ENCODE measurements at places on chromosomes 12 and 14. TPM values are rescaled to one million over a fixed set of nuclear protein-coding genes. Genes with fewer than 3 reads are reported as not detected.

Gene FSCB
- not detected for total RNA-seq

GRCh38 chr12:131832321-131833231, 4.4 kb downstream of the MMP17 start:
- DNase-seq: peak; percentile 74

DNA sequence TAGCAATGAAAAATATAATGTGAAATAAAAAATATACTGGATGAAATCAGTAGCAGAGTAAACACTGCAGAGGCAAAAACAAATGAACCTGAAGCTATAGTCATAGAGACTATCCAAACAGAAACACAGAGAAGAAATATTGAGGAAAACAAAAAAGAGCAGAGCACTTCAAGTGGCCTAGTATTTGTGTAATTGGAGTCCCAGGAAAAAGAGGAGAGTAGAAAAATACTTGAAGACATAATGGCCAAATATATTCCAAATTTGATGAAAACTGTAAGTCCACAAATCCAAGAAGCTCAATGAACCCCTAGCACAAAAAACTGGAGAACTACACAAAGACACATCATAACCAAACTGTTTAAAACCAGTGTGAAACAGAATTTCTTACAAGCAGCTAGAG, 37.2 kb upstream of the CTDSP2 start:
- DNase-seq: no peak

DNA sequence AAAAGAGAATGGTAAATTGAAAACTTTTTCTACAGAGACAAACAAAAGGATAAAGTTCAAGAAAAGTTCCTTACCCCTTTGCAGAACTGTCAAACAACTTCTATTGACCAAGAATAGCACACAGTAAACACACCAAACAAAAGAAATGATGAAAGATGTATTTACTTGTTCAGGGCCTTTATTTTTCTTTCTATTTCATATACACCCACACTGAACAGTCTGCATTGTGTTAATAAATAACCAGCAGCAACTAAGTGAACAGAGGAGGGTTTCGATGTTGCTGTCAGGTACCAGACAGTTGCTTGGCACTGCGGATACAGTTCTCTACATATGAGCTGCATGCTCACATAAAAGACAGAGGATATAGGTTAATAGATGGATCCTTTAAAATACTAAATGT, 122.1 kb downstream of the SOX5 start:
- DNase-seq: no peak

- DNase-seq: no peak
These were observed 70.0 kb downstream of the KIF21A start for GRCh38 chr12:39372929-39373328.

DNA sequence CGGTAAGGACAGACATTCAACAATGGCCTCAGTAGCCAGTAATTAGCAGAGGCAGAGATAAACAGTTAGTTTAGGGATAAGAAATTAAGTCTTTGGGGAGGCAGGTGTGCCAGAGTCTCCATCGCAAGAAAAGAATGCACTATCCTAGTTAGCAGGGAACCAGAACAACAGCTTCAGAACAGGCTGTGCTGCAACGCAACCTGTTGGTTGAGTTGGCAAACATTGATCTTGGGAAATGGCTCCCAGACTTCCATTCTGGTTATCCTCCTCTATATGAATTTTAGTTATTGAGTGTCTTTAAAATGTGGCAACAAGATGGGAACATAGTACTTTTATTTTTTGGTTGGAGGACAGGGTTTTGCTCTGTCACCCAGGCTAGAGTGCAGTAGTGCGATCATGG, 12.3 kb upstream of the LEMD3 start:
- DNase-seq: no peak

DNA sequence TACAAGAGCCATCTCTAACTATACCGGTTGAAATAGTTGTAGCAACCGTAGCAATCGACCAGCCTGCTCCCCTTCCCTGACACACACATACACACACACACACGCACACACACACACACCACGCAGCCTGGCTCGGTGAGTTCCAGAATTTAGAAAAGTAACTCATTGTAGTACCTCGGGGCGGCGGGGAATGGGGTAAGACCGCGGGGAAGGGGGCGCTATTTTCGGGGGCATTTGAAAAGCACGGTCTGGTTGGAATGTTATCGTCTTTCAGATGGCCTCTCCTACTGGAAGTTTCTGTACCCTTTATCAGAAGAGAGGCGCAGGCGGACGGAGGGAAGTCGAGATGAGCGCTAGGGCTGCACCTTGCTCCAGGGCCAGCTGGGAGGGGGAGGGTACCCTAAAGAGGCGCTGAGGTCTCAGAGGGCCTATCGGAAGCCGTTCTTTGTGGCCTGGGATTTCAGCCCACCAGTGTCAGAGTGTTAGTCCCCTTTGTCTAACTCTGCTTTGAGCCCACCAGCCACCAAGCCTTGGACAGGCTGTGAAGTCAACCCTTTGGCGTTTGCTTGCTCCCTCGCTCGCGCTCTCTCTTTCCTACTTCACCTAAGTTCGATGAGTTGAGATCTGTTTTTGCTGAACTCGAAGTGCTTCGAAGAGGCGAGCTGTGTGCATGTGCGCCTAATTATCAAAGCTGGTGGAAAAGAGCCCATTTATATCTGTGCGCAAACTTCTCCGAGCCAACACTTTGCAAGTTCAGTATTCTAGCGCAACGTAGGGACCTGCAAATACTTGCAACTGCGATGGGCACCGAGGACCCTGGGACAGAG, 837 bp downstream of the COL2A1 start:
- DNase-seq: no peak

DNA sequence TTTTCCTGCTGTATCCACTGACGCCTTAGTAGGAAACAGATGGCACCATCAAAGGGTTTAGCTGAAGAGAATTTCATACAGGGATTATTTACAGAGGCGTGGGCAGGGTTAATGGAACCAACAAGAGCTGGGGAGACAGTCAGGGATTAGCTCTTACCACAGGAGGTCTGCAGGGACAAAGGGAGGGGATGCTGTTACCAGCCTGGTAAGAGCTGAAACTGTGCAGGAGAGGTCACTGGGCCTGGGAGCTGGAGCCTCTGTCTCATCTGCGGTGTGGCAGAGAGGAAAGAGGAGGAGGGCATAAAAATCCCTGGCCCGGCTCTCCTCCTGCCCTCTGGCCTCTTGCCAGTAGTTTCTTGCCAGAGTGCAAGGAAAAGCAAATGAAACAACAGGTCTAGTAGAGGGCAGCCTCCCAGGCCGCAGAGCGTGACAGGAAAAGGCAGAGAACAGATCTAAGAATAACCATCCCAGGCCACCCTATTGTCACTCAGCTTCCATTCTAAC, 18.9 kb upstream of the POC1B start:
- DNase-seq: peak; percentile 81

DNA sequence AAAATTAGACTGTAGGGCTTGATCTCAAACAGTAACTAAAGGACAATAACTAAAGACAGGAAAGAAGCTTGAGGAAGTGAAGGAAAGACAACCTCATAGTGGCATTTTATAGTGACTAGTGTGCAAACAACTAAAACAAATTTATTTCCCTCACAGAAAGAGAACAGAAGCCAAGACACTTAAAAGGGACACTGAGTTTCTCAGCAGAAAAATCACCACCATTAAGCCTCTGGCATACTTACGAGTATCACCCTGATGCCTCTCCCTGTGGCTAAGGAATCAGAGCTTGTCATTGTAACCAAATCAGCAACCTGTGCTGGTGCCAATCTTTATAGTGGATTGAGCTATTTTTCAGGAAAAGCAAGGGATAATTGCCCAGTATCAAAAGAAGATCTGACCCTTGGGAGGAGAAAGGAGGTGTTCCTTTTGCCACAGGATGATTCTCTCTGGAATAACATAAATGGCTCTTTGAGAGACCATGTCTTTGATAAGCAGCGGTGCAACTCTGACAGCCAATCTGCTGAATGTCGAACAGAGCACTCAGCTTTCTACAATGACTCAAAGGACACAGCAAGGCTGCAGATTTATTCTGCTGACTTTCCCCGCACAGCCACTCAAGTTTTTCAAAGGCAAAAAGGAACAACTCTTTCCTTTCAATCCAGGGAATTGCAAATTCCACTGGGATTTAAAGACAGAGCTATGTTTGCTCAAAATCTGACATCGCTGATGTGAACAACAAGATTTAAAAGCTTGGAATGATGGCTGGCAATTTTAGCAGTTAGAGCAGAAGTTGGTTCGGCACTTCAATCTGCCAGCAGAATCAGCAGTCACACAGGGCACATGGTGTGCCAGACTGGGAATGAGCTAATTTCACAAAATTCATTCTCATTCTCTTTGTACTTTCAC, 34.6 kb downstream of the ATF7 start:
- no peak for DNase-seq

- DNase-seq: no peak
These were observed 108.6 kb downstream of the FOXN3 start for GRCh38 chr14:89308232-89308959.

DNA sequence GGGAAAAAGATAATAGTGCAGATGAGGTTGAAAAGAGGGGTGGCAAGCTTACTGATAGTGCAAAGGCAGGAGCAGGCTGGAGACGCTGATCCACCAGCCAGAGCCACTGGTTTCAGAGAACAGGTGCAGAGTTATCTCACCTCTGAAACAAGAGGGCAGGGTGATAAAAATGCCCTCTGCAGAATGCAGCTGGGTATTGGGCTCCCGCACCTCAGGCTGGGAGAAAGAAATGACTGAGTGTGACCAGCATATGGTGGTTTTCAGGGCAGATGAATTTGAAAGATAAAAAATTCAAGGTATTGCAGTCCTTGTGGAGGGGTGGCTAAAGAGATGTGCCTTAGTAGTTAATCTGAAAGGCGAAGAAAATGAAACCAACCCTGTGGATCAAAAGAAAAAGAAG, 2.9 kb upstream of the TMEM30B start:
- DNase-seq: no peak

DNA sequence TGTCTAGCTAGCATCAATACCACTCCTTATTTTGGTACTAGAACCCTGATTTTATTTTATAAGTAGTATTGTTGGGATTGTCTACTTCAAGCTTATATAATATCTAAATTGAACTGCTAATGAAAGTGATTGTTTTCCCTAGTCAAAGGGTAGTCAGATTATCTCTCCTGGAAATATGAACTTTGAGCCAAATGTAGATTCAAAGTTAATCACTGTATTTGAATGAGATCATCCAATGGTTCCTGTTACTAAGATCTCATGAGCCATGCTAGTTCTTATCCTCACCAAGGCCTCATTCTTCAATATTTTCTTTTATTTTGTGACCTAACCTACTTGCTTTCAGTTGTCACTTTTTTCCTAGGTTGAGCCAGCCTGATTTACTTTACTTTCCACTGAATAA, 276.7 kb downstream of the RASSF9 start:
- no peak for DNase-seq

DNA sequence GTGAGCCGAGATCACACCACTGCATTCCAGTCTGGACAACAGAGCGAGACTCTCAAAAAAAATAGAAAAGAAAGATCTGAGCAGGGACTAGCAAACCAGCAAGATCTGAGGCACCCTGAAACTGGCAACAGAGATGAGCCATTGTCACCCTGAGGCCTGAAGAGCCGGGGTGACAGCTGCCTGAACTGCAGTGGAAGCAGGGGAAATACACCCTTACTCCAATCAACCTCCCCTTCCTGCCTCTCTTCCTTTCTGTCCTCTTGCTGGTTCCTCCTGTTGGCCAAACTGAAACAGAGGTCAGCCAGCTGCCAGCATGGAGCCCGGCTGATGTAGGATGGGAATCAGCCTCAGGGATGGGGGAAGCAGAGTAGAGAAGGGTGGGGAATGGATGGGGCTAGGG, 192.0 kb downstream of the CHST11 start:
- DNase-seq: no peak

GRCh38 chr12:126191031-126191891, 1126.0 kb downstream of the AACS start:
- DNase-seq: no peak

DNA sequence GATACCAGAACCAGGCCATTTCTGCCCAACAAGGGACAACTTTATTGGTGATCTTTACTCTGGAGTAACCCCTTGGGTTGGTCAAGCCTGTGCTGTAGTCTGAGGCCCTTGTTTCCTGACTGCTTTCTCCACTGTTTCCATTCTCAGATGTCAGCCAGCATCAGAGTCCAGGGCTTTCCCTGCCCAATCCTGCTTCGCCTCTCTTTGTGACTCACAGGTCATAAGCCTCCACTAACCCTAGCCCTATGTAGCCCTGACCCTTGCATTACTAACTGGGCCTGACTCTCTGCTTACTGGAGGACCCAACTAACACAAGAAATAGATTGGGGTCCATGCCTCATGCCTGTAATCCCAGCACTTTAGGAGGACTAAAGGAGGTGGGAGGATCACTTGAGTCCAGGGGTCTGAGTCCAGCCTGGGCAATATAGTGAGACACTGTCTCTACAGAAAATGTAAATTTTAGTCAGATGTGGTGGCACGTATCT, 8.6 kb upstream of the SNRNP35 start:
- DNase-seq: no peak

DNA sequence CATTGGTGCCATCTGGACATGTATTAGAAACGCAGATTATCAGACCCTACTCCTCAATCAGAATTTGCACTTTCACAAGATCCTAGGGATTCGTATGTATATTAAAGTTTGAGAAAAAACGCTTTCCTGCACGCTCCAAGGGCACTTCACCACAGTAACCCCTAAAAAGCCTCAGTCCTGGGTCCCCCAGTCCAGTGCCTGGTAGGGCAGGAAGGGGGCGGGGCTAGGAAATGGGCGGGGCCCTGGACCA, 369 bp downstream of the DEPDC4 start:
- no peak for DNase-seq

DNA sequence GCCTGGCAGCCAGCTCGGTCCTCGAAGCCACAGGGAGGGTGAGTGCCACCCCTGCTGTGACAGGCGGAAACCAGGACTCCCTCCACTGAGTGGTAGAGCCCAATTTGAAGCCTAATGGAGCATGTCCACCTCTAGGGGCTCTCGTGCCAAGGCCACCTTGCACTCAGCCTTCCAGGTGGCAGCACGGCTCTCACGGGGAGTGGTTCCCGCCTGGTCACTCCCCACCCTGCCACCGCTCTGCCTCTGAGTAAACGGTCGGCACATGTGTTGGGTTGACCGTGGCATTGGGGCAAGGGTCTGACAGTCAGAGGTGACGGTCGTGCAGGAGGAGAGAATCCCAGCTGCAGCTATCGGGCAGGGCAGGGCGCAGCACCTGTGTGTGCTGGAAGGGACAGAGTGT, 34.8 kb downstream of the IL31 start:
- no peak for DNase-seq
